MCF 10A (cell line): ENCODE measurements at places on chromosomes 2 and 18. TPM values are rescaled to one million over a fixed set of nuclear protein-coding genes. Genes with fewer than 3 reads are reported as not detected.

GRCh38 chr2:172806996-172807395, 71.4 kb downstream of the RAPGEF4 start:
- no peak for DNase-seq

DNA sequence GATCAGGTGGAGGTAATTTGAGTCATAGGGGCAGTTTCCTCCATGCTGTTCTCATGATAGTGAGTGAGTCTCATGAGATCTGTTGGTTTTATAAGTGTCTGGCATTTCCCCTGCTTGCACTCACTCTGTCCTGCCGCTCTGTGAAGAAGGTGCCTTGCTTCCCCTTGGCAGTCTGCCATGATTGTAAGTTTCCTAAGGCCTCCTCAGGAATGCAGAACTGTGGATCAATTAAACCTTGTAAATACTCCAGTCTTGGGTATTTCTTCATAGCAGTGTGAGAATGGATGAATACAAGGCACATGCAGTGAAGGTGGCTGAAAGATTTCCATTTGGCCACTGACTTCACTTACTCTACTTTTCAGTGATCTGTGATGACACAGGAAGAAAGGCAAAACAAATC, 133.7 kb downstream of the SH3BP4 start:
- DNase-seq = peak; percentile 6

The SGO2 gene
- total RNA-seq = 9.5 and 14.2 TPM in 2 replicates

DNA sequence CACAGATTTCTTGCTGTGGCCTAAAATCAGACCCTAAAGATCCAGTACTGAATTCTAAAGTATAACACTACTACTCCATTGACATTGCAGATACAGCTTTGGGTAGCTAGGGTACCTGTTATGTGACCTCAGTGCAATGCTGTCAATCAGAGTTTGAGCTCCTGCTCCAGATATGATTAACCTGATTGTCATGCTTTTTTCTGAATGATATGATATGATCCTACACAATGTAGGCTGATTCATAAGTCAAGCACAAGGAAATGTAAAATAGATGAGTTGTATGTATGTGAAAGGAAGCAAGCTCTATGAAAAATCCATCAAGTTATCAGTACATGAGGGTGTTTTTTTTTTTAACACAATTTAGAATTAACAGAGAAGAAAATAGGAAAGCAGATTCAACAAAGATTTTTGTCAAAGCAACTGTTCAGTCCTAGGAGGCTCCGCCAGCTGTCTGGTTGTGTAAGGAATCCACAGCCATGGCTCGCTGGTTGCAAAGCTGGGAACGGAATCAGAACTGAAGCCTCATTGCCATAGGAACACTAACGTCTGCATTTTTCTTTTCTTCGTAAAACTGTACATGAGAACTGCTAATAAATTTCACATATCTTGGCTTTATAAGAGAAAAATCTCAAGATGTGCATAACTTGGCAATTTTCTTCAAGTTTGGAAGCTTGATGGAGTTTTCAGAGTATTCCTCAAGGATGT, 52.9 kb downstream of the NR4A2 start:
- DNase-seq = no peak

DNA sequence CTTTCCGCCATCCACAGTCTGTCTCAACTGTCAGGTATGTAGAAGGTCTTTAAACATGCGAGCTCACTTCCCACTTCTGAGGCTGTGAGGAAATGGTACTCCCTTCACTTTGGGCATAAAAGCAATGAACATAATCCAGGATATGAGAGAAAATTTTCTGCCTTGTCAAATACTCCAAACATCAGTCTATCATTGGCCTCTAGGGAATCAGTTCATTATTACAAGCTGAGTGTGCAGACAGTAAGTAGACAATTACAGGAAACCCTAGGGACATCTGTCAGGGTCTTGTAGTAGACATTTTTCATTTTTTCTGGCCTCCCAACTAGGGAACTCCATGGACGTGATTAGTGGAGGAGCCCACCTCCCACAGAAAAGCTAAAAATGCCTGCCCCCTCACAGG, 13.6 kb upstream of the APCDD1 start:
- DNase-seq = no peak

The SH3BP4 gene
- 57.6 and 59.7 TPM in 2 replicates for total RNA-seq

GRCh38 chr2:60759654-60760053, 3.6 kb downstream of the PAPOLG start:
- no peak for DNase-seq

The PDE11A gene
- not detected in 2 replicates for total RNA-seq

GRCh38 chr2:121044412-121044811, 240.6 kb downstream of the TFCP2L1 start:
- peak; percentile 20 for DNase-seq

DNA sequence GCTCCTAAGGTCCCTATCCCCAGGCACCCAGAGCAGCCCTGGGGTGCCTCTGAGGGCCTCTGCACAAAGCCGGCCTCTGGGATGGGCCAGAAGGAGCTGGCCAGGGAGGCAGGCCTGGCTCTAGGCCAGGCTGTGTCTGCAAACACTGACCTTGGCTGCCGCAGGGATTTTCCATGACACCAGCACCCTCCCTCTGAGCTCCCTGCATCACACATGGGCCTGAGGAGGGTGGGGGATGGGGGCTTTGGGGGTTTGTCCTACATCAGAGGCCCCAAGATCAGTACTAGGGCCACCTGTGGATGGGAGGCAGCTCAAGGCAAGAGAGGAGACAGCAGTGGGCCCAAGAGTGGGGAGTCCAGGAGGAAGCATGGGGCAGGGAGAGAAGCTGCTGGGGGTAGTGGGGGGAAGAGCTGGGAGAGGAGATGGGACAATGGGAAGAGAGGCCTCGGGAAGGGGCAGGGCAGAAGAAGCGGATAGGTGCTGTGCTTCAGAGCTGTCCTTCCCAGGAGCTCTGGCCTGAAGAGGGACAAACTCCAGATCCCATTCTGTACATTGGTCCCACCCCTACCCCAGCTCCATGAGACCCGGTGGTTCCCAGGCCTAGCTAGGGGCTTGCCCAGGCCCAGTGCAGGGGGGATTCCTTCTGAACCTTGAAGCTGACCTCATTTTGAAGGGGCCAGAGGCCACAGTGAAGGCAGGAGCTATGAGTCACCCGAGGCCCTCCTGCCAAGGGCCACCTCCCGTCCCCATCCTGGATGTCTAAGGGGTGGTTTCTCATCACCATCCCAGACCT, 28.0 kb downstream of the KCNK3 start:
- DNase-seq = peak; percentile 87

GRCh38 chr2:46461709-46462171, 17.6 kb upstream of the TMEM247 start:
- no peak for DNase-seq

DNA sequence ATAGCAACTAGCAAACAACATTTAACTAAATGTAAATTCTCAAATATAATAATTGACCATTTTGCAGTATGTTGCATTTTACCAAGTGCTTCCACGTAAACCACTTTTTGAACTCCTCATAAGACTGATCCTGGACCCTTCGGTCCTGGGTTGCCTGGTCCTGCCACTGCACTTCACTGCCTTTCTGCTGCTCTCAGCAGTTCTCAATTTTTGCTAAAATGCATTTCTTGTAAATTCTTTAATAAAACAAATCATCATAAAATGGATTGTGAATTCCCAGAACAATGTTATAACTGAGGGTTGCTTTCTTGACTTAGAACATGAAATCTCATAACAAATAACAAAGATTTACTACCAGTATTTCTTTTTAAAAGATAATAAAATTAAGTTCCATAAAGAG, 12.9 kb upstream of the ADAM23 start:
- DNase-seq = no peak

DNA sequence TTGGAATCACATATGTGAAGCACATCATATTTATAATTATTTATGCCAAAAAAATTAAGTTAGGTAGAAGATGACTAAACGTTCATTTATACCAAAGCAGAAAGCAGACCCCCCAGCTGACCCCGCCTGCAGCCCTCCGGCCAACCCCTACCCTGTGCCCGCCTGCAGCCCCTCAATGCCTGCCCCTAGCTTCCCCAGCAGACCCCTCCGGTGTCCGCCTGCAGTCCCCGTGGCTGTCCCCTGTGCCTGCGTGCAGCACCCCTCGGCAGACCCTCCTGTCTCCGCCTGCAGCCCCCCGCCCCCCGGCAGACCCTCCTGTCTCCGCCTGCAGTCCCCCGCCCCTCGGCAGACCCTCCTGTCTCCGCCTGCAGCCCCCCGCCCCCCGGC, 136.2 kb downstream of the NFATC1 start:
- DNase-seq = no peak
